ENCODE measurements at places on chromosomes 16 and 17.

DNA sequence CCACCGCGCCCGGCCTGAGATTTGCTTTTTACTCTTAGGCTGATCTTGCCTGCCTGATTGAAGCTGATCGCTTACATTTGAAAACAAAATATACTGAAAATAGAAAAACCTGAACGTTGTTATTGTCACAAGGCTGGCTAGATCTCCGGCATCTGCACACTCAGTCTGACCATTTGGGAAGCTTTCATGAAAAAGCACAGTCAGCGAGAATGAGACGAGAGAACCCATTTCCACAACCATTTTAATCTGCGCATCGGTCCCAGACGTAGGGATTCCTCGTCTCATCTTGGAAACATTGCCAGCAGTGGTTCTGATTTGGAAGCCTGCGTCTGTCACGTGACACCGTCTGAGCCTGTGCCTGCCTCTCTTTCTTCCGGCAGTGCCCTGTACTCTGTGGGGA lies 20.9 kb downstream of the SPG7 start:
- no peak overlapping the region for H3K4me3 ChIP-seq
- no peaks in the 10 kb centered on the region for H3K4me1 ChIP-seq
- H3K36me3 ChIP-seq, result peaks cover 87% of the 10 kb centered on the region
- no peak for DNase-seq
- H3K27me3 ChIP-seq, result no peaks in the 10 kb centered on the region

DNA sequence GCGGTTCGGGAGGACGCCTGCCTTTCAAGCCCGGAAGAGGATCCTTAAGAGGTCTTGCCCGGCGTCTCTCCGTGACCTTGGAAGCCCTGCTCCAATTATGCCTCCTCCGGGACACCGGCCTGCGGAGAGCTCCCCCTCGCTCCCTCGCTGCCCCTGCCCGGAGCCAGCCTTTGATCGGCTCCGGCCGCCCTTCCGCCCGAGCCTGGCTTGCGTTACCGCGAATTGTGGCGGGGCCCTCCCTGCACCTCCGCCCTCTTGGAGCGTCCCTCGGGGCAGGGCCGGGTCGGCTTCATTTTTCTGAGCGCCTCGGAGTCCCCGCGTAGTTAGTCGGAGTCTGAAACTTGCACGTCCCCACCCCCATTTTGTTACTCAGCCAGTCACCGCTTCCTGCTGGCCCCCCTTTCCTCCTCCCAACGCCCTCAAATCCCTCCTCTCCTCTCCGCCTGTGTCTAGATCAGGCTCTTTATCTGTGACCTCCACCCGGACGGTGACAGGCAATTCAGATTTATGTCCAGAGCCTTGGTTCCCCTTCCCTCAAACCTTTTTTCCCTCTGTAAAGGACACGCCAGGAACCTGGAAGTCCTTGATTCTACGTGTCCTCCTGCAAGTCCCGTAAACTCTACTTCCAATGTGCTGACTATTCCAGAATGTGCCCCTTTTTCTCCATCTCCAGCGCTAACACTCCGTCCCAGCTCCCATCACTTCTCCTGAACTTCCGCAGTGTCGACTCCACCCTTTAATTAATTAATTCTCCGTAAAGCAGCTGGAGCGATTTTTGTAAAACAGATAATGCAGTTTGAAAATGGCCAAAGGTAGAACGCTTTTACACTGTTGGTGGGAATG lies 569 bp upstream of the RABEP2 start:
- peak overlapping the region; percentile 99 for H3K27ac ChIP-seq
- H3K4me3 ChIP-seq, result peak overlapping the region; percentile 94
- H3K27me3 ChIP-seq, result no peaks in the 10 kb centered on the region
- H3K4me1 ChIP-seq, result no peaks in the 10 kb centered on the region

- no peak overlapping the region for H3K4me3 ChIP-seq
- no peak for DNase-seq
- no peaks in the 10 kb centered on the region for H3K36me3 ChIP-seq
- no peaks in the 10 kb centered on the region for H3K4me1 ChIP-seq
- H3K27me3 ChIP-seq, result no peaks in the 10 kb centered on the region
- peak overlapping the region; percentile 49 for H3K27ac ChIP-seq
Observed at GRCh38 chr16:24747441-24747840, 18.0 kb downstream of the TNRC6A start.

GRCh38 chr17:39239640-39240314 lies 14.0 kb upstream of the STAC2 start:
- H3K36me3 ChIP-seq, result no peaks in the 10 kb centered on the region
- no peaks in the 10 kb centered on the region for H3K27me3 ChIP-seq
- H3K4me1 ChIP-seq, result peaks cover 12% of the 10 kb centered on the region

GRCh38 chr16:70391881-70392481 lies 45.3 kb downstream of the DDX19A start:
- H3K4me1 ChIP-seq, result no peaks in the 10 kb centered on the region
- peak; percentile 62 for DNase-seq
- H3K27me3 ChIP-seq, result no peaks in the 10 kb centered on the region
- H3K4me3 ChIP-seq, result no peak overlapping the region
- peak overlapping the region; percentile 35 for H3K27ac ChIP-seq

- H3K4me3 ChIP-seq, result no peak overlapping the region
- H3K36me3 ChIP-seq, result no peaks in the 10 kb centered on the region
- peaks cover 89% of the 10 kb centered on the region for H3K4me1 ChIP-seq
- H3K27me3 ChIP-seq, result no peaks in the 10 kb centered on the region
Observed at GRCh38 chr17:4504188-4504587, 5.5 kb downstream of the SPNS2 start.

GRCh38 chr16:47358816-47359215 lies 102.0 kb downstream of the ITFG1 start:
- no peak overlapping the region for H3K4me3 ChIP-seq
- no peaks in the 10 kb centered on the region for H3K27me3 ChIP-seq
- no peaks in the 10 kb centered on the region for H3K36me3 ChIP-seq
- no peaks in the 10 kb centered on the region for H3K4me1 ChIP-seq
- DNase-seq, result no peak

DNA sequence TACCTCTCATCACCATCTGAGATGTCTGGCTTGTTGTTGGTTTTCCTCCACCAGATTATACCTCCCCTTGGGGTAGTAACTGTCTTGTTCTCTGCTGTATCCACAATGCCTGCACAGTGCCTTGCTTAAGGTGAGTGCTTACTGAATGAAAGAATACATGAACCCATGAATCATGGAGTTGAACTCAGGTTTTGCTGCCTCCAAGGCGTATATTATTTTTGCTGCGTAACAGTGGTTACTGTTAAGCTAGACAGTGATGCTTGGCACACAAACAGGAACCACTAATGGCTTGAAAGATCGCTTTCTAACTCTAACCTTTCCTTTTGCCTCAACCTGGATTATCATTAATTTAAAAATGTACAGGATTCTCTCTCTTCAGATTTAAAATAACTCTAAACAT lies 695.8 kb downstream of the TOX3 start:
- H3K27ac ChIP-seq, result no peak overlapping the region
- no peaks in the 10 kb centered on the region for H3K27me3 ChIP-seq
- DNase-seq, result no peak
- H3K4me3 ChIP-seq, result no peak overlapping the region

GRCh38 chr17:2222901-2223616 lies 80.5 kb downstream of the SMG6 start:
- peaks cover 31% of the 10 kb centered on the region for H3K4me1 ChIP-seq
- H3K27ac ChIP-seq, result peak overlapping the region; percentile 44
- no peaks in the 10 kb centered on the region for H3K36me3 ChIP-seq
- H3K27me3 ChIP-seq, result no peaks in the 10 kb centered on the region
- no peak overlapping the region for H3K4me3 ChIP-seq

- no peaks in the 10 kb centered on the region for H3K27me3 ChIP-seq
- peak overlapping the region; percentile 53 for H3K27ac ChIP-seq
- H3K36me3 ChIP-seq, result no peaks in the 10 kb centered on the region
- no peak for DNase-seq
Observed at GRCh38 chr16:85562093-85562786, 50.9 kb upstream of the GSE1 start.

DNA sequence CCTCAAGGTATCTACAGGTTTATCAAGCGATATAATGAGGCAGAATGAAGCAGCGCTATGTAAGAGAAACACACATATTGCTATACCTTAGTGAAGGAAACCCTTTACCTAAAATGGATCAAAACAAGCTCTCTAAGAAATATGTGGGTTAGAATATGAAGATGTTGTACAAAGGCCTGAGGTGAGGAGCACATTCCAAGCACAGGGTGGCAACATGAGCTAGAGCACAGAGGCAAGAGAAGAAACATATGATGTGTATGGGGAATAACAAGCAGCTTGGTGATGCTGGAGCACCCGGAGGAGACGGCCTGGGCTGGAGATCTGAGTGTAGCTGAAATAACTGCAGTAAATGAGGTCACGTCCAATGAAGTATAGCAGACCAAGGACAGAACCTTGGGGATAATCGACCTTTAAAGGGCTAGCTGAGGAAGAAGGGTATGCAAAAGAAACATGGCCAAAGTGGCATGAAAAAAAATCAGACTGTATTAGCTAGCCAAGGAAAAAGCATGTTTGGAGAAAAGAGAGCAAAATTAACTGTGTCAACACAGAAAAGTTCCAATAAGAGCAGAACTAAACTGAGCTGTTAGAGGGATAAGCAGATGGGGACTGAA lies 44.0 kb downstream of the MARVELD3 start:
- no peak overlapping the region for H3K4me3 ChIP-seq
- peaks cover 60% of the 10 kb centered on the region for H3K36me3 ChIP-seq
- no peak overlapping the region for H3K27ac ChIP-seq
- no peaks in the 10 kb centered on the region for H3K4me1 ChIP-seq
- DNase-seq, result no peak

GRCh38 chr17:75625813-75626486 lies 7.3 kb upstream of the SMIM5 start:
- H3K4me3 ChIP-seq, result no peak overlapping the region
- H3K27ac ChIP-seq, result no peak overlapping the region
- H3K27me3 ChIP-seq, result no peaks in the 10 kb centered on the region
- no peaks in the 10 kb centered on the region for H3K4me1 ChIP-seq

DNA sequence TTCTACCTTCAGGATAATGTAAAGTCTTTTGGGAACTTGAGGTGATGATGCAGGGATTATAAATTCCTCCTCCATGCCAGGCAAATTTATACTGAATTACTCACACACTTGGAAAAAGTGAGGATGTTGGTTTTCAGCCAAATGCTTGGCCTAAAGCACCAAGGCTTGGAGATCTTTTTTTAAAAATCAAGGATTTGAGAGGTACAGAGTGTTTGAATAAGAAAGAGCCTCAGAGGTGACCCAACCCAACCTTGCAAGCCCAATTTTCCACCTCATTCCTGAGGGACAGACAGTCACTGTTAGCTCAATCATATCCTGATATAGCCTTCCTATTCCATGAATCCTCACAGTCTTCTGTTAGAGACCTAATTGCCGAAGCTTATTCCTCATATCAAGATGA lies 14.0 kb downstream of the GRIN2A start:
- H3K4me3 ChIP-seq, result no peak overlapping the region
- H3K4me1 ChIP-seq, result no peaks in the 10 kb centered on the region
- DNase-seq, result no peak
- H3K27me3 ChIP-seq, result no peaks in the 10 kb centered on the region

DNA sequence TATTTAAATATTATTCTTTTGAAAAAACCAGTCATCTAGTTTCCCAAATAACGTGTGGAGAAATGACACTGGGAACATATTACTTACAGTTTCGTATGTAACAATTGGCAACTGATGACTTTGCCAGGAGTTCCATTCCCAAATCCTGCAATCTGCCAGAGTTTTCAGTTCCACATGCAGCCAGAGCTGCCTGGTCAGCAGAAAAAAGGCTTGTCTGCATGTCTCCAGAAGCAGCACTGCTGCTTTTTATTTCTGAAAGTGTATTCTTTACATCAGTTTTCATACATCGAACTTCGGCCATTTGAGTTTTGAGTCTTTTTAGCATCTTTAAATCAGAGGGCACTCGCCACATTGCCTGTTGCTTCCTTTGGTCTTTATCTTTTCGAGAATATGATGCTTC lies 78.4 kb downstream of the TRIM37 start:
- no peaks in the 10 kb centered on the region for H3K4me1 ChIP-seq
- no peaks in the 10 kb centered on the region for H3K27me3 ChIP-seq
- DNase-seq, result no peak
- H3K4me3 ChIP-seq, result no peak overlapping the region
- peaks cover 10% of the 10 kb centered on the region for H3K36me3 ChIP-seq

DNA sequence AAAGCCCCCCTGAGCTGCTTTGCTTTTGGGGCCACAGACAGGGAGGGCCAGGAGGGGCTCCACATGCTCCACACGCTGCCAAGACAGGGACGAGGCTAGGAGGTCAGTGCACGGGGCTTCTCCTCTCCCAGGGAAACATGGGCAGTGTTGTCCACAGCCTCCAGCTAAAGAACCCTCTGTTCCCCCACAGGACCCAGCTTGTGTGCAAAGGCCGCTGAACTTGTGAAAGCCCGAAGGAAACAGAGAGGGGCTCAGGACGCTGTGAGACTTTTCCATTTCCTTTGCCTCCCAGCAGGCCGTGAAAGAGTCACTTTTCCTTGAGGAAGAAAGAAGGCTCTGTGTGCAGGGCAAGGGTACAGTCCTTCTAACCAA lies 9.7 kb downstream of the CDRT4 start:
- no peaks in the 10 kb centered on the region for H3K27me3 ChIP-seq
- peak overlapping the region; percentile 70 for H3K27ac ChIP-seq
- no peak overlapping the region for H3K4me3 ChIP-seq
- no peaks in the 10 kb centered on the region for H3K36me3 ChIP-seq
- DNase-seq, result no peak

DNA sequence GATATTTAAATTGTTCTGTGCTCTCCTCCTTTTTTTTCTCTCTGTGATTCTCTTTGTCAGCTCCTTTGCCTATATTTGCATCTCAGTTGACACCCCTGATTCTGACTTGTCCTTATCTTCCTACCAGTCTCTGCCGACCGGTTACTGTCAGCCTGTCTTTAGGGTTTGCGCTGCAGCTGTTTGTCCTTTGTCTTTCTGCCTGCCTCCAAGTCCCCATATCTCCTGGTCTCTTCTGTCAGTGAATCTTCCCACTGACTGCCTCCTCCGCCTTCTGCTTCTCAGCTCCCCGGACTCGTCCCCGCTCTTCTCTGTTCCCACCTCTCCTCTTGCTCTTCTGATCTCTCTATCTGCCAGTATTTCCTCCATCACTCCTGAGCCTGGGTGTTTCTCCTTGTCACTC lies 5.2 kb downstream of the TLCD2 start:
- H3K4me3 ChIP-seq, result no peak overlapping the region
- H3K36me3 ChIP-seq, result peaks cover 9% of the 10 kb centered on the region
- no peaks in the 10 kb centered on the region for H3K4me1 ChIP-seq
- no peak overlapping the region for H3K27ac ChIP-seq
- DNase-seq, result no peak
- no peaks in the 10 kb centered on the region for H3K27me3 ChIP-seq

DNA sequence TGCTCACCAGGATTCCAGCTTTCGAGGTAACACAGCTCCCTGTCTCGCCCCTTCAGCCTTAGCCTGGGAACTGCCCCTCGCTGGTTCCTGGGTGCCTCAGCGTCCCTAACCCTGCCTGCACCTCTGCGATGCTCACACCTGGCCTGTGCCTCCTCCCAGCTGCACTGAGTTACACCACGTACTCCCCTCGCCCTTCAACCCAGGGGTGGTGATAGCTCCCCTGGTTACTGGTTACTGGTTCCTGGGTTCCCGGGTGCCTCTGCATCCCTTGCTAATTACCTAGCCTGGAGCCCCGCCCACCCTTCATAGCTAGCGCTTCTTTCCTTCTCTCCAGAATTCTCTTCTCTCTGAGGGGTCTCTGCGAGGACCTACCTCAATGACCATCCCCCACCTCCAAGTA lies 65.3 kb upstream of the PLCG2 start:
- DNase-seq, result no peak
- no peak overlapping the region for H3K4me3 ChIP-seq
- no peaks in the 10 kb centered on the region for H3K36me3 ChIP-seq
- no peak overlapping the region for H3K27ac ChIP-seq
- H3K27me3 ChIP-seq, result no peaks in the 10 kb centered on the region
- H3K4me1 ChIP-seq, result peaks cover 5% of the 10 kb centered on the region

Data from right atrium auricular region (tissue), 2 donors.